ENCODE measurements at places on chromosomes 16 and 17. TPM values are rescaled to one million over a fixed set of nuclear protein-coding genes. Genes with fewer than 3 reads are reported as not detected.

ABCA6 gene
- total RNA-seq, result 0.79 TPM

ABCA8 gene
- 5.8 TPM for total RNA-seq

UNC13D gene
- 3.2 TPM for total RNA-seq

BHLHA9 gene
- total RNA-seq, result not detected

Measured in A375 (cell line).